Vagina (tissue), 2 donors: ENCODE measurements at places on chromosomes 2 and 18.
A peak's percentile ranks its signal among the peaks of the same experiment; 100 is the strongest.

DNA sequence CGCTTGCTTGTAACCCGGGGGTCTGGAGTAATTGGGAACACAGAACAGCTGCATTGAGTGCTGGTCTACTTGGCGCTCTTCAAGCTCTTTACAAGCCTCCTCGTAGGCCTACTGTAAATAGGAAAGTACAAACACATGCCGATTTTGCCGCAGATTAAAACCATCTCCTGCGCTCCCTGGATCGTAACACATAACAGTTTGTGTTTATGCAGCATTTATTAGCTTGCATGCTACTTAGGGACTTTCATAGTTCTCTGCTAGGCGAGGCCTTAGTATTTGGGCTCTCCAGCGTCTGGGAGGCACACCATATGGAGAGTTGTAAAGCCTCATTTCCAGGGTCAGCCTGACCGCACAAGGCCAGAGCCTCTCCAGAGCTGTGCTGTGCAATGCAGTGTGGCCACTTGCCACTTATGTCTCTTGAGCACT is 84.0 kb upstream of the HAAO start:
- H3K27me3 ChIP-seq, result no peaks in the 10 kb centered on the region
- peak overlapping the region; percentile 85 for H3K27ac ChIP-seq
- no peak overlapping the region for H3K4me3 ChIP-seq
- DNase-seq, result peak; percentile 61

DNA sequence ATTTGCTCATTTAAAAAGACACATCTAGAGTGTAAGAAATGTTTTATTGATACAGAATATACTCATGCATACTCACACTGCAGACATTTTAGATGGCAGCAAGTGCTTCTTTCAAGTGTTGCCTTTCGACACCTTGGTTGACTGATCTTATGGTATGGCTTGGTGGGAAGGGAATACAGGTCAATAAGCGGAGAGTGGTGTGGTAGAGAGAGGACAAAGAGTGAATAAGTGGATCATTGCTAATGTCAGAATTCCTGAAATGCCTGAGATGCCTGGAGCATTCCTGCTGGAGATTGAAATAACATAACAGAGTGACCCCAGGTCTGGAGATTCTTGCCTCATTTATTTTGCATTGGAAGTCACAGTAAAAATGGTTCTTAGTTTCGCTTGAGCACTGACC is 76.7 kb downstream of the RND3 start:
- no peak for DNase-seq
- H3K4me1 ChIP-seq, result no peaks in the 10 kb centered on the region
- no peaks in the 10 kb centered on the region for H3K27me3 ChIP-seq
- no peak overlapping the region for H3K4me3 ChIP-seq
- H3K27ac ChIP-seq, result no peak overlapping the region
- H3K36me3 ChIP-seq, result no peaks in the 10 kb centered on the region

DNA sequence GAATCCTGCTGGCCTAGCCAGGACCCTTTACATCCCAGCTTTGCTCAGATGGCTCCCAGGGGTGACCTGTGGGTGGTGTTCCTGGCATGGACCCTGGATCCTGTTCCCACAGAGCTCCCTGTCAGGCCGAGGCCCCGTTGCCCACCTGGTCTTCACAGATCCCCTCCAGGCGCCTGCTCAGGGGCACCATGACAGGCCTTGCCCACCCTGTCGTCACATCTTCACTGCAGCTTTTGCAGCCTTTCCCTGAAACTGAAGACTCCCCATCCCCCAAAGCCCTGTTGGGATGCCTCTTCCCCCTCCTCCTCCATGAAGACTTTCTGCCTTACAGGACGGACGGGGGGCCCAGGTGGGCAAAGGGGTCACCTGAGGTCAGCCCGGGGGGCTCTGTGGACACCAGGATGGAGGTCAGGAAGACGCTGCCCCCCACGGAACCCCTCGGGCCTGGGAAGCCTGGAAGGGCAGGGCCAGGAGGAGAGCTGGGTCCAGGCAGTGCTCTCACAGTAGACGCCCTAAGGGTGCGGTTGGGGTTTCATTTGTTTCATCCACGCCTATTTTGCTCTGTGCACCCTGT is 13.0 kb upstream of the KIF1A start:
- no peak overlapping the region for H3K4me3 ChIP-seq
- DNase-seq, result no peak

DNA sequence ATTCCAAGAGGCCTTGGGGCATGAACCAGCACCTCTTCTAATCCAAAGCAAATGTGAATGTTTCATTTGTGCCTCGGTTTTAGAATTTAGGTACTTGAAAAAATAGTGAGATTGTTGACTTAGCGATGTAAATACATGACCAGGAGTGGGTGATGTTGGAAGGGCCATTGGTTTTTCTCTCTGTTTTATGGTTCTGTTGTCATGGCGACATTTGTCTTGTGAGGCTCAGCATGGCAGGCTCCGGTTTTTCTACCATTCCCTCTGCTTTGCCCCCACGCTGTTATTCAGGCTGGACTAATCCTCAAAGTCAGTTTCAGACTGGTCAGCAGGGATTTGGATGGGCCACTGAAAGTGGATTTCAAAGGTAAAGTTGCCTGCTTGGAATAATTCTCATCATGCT is 255.4 kb downstream of the ALPK2 start:
- no peak overlapping the region for H3K27ac ChIP-seq
- no peaks in the 10 kb centered on the region for H3K4me1 ChIP-seq
- no peaks in the 10 kb centered on the region for H3K36me3 ChIP-seq
- no peaks in the 10 kb centered on the region for H3K27me3 ChIP-seq

- H3K4me1 ChIP-seq, result no peaks in the 10 kb centered on the region
- H3K36me3 ChIP-seq, result peaks cover 5% of the 10 kb centered on the region
- H3K27ac ChIP-seq, result no peak overlapping the region
- no peak overlapping the region for H3K4me3 ChIP-seq
Measured at GRCh38 chr2:25473758-25474340, 132.1 kb upstream of the DNMT3A start.

GRCh38 chr2:195912079-195912478 is 156.6 kb downstream of the DNAH7 start:
- no peaks in the 10 kb centered on the region for H3K4me1 ChIP-seq
- H3K36me3 ChIP-seq, result no peaks in the 10 kb centered on the region
- H3K4me3 ChIP-seq, result no peak overlapping the region
- no peak overlapping the region for H3K27ac ChIP-seq

GRCh38 chr2:70906439-70907005 is 29.2 kb upstream of the ATP6V1B1 start:
- DNase-seq, result peak; percentile 40
- H3K4me3 ChIP-seq, result no peak overlapping the region
- peaks cover 15% of the 10 kb centered on the region for H3K4me1 ChIP-seq
- H3K27me3 ChIP-seq, result peaks cover 5% of the 10 kb centered on the region
- H3K27ac ChIP-seq, result no peak overlapping the region
- H3K36me3 ChIP-seq, result no peaks in the 10 kb centered on the region

DNA sequence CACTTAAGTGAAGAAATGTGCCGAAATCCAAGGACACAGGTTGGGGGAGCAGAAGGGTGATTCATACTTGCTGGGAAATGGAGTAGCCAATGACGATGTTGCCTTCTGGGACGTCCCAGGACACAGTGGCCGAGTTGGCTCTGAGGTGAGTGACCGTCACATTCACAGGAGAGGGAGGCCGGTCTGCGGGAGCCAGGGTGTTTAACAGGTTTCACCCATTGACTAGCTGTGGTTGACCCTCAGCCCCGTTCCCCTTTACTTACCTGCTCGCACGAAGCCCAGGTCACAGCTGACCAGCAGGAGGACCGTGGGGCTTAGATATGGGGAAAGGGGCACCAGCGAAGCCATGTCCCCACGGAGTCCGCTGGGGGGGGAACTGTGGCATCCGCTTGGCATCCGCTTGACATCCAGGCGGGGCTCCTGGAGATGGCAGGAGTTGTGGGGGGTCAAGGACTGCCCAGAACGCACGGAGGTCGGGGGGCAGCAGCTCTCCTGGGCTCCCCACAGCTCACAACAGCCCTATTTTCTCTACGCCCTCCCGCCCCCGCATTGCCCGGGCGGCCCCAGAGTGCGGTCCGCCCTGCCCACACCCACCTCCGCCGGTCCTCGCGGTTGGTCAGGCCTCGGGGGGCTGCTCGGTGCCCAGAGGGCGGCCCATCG is 586 bp downstream of the FNDC4 start:
- peak overlapping the region; percentile 87 for H3K4me3 ChIP-seq
- peaks cover 15% of the 10 kb centered on the region for H3K4me1 ChIP-seq
- no peaks in the 10 kb centered on the region for H3K36me3 ChIP-seq
- DNase-seq, result no peak
- no peaks in the 10 kb centered on the region for H3K27me3 ChIP-seq

- no peaks in the 10 kb centered on the region for H3K36me3 ChIP-seq
- no peak overlapping the region for H3K4me3 ChIP-seq
- H3K27ac ChIP-seq, result no peak overlapping the region
- no peaks in the 10 kb centered on the region for H3K27me3 ChIP-seq
- DNase-seq, result no peak
Measured at GRCh38 chr2:213036836-213037235, 114.6 kb downstream of the IKZF2 start.

DNA sequence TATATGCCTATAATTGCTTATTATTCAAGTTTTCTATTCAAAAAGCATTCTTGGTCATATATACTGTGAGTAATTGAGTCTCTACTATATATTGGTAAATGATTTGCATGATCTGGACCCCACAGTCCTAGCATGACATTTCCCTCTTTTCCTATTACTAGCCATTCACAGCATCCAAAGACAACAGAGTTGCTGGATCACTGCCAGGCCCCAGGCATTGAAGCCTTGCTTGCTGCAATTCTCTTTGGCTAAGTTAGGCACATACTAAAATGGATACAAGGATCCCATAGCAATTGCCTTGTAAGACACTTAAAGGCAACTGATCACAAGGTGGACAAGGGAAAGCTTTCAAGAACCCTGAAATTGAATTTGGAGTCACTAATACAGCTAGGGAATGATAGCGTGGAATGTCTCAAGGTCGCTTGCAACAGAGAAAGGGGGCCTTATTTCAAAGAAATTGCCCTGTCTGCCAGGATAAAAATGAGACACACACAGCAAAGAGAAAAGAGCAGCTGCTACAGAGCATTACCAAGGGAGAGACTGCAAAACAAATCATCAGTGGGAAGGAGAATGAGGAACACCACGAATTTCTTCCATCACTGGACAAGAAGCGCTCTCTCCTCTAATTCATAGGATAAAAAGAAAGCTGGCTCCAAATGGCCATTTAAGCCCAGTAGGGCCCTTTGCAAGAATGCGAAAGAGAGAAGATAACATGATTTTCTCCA is 77.1 kb upstream of the EPHA4 start:
- no peak overlapping the region for H3K27ac ChIP-seq
- H3K4me1 ChIP-seq, result no peaks in the 10 kb centered on the region
- H3K36me3 ChIP-seq, result no peaks in the 10 kb centered on the region
- H3K4me3 ChIP-seq, result no peak overlapping the region
- H3K27me3 ChIP-seq, result no peaks in the 10 kb centered on the region

DNA sequence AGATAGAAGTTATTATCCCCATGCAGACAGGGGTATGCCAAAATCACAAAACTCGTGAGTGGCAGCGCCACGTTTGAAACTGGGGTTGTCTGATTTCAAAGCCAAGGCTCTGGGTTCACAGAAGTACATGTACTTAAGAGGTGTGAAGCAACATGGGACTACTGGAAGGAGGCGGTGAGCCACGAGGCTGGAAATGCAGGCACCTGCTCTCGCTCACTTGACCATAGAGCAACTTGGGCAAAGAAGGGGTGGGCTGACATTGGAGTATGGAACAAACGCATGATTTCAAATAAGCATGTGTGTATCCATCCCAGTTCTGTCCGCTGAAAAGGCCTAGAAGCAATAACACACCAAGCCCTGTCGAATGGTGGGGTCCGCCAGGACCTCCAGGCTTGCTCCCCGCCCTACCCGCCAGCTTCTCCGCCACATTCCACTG is 593 bp upstream of the ACTR2 start:
- H3K36me3 ChIP-seq, result no peaks in the 10 kb centered on the region
- no peaks in the 10 kb centered on the region for H3K27me3 ChIP-seq
- peak overlapping the region; percentile 43 for H3K27ac ChIP-seq
- peak overlapping the region; percentile 84 for H3K4me3 ChIP-seq

- DNase-seq, result no peak
- H3K27ac ChIP-seq, result no peak overlapping the region
- no peaks in the 10 kb centered on the region for H3K36me3 ChIP-seq
- H3K4me3 ChIP-seq, result no peak overlapping the region
Measured at GRCh38 chr2:194104687-194105086, 1552.3 kb upstream of the SLC39A10 start.

DNA sequence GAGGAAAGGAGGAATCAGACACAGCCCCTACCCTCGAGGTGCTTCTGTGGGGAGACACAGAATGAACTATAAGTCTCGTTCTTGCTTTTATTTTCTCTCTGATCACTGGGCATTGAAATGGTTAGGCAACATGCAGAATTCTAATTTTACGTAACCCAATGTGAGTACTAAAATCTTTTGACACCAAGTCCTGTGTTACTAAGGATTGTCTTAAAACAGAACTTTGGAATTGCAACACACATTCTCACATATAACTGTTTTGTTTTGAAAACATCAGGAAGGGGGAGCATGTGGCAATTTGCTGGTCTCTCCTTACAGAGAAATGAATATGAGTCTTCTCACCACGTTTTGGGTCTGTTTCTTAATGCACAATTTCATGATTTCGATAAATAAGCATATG is 23.6 kb upstream of the SULT1C4 start:
- no peak overlapping the region for H3K4me3 ChIP-seq
- no peaks in the 10 kb centered on the region for H3K4me1 ChIP-seq
- no peak for DNase-seq
- H3K36me3 ChIP-seq, result no peaks in the 10 kb centered on the region
- H3K27me3 ChIP-seq, result no peaks in the 10 kb centered on the region

DNA sequence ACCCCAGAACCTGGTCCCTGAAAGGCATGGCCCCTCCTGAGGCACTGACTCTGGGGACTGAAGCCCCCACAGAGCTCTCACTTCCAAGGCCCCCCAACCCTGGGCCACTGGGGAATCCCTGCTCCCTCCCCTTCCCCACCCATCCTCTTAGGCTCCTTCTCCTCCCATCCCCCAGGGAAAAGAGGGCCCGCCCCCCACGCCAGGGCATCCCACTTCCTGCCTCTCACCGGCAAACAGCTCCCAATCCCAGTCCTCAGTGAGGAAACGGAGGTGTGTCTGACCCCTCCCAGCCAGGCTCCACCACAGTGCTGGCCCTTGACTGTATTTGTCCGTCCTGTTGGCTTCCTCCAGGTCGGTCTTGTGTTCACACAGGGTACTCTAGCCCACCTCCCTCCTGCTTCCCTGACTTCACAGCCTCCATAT is 35.0 kb upstream of the PTMA start:
- no peaks in the 10 kb centered on the region for H3K36me3 ChIP-seq
- no peaks in the 10 kb centered on the region for H3K27me3 ChIP-seq
- DNase-seq, result peak; percentile 87
- H3K4me3 ChIP-seq, result no peak overlapping the region
- peak overlapping the region; percentile 81 for H3K27ac ChIP-seq
- peaks cover 48% of the 10 kb centered on the region for H3K4me1 ChIP-seq

- H3K36me3 ChIP-seq, result peaks cover 14% of the 10 kb centered on the region
- H3K4me1 ChIP-seq, result peaks cover 5% of the 10 kb centered on the region
- no peaks in the 10 kb centered on the region for H3K27me3 ChIP-seq
- no peak overlapping the region for H3K4me3 ChIP-seq
Measured at GRCh38 chr18:49094979-49095632, 144.3 kb upstream of the SMAD7 start.

DNA sequence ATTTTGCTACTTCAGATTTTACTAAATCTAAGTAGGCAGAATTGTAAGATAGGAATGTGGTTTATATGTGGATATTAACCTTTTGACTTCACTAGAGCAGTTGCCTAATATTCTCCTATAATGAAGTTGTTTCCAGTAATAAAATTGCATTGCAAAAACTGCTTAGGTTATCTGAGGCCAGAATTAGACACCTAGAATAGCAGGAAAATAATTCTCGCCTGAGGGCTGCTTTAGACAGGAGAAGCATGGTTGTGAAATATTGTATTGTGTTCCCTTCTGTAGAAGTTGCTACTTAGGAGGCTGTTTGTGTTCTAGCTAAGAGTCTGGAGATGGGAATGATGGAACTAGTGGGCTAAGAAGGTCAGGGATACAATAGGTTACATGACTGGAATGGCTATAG is 146.3 kb downstream of the PLCL1 start:
- H3K4me3 ChIP-seq, result no peak overlapping the region
- H3K27me3 ChIP-seq, result no peaks in the 10 kb centered on the region
- no peaks in the 10 kb centered on the region for H3K36me3 ChIP-seq
- no peak overlapping the region for H3K27ac ChIP-seq
